ENCODE measurements at places on chromosomes 1 and 21. TPM values are rescaled to one million over a fixed set of nuclear protein-coding genes. Genes with fewer than 3 reads are reported as not detected.

The B3GALT5 gene
- 0.18 TPM for total RNA-seq

The LCE1B gene
- not detected for total RNA-seq

The TINAGL1 gene
- total RNA-seq: 0.56 TPM

The GBP7 gene
- not detected for total RNA-seq

The TENT5C gene
- total RNA-seq: 5.3 TPM

The ILDR2 gene
- under 0.01 TPM for total RNA-seq

The FAM72B gene
- 1.6 TPM for total RNA-seq

The AQP10 gene
- not detected for total RNA-seq

The GNG4 gene
- 0.28 TPM for total RNA-seq

The CTNNBIP1 gene
- total RNA-seq: 24.7 TPM

GRCh38 chr1:211932231-211932932 is 101.8 kb upstream of the LPGAT1 start:
- DNase-seq: no peak

- no peak for DNase-seq
Observed at GRCh38 chr1:234188454-234188792, 184.8 kb upstream of the COA6 start.

GRCh38 chr21:44716984-44717383 is 5.6 kb upstream of the TSPEAR start:
- no peak for DNase-seq

DNA sequence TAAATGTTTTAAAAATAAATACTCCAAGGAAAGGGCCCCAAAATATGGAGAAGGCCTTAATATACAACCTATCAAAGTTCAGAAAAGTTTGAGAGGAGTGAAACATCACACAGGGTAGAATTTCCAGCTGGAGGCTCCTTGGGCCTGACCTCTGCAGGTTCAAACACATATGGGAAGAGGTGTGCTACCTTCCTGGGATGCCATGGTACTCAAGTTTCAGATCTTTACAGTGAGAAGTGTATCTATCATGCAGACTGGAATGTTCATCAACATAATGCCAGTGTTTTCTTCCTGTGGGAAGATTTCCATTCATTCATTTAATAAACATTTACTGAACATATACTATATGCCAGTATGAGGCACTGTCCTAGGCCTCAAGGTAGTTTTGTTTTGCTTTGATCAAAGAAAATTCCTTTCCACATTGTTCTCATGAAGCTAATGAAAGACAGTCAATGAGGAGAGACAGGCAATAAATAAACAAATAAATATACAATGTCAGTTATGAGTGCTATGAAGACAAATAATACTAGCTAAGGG is 14.6 kb upstream of the ADAR start:
- DNase-seq: no peak

DNA sequence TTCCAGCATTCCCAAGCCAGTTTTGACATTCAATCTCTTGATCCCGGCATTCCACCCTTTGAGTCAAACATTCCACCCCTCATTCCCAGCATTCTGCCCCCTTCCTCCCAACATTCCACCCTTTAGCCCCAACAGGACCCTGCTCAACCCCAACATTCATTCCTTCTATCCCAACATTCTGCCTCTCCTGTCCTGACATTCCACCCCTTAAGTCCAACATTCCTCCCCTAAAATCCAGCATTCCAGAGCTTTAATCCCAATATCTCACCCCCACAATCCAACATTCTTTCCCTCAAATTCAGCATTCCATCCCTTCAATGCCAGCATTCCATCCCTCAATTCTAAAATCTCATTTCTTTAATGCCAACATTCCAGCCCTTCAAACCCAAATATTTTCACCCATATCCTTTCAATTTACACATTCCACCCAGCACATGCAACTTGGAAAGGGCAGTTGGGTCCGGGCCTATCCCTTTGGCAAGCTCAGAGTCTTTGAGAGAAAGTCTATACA is 22.9 kb downstream of the DDX20 start:
- DNase-seq: no peak

GRCh38 chr1:20366463-20367115 is 75.9 kb downstream of the VWA5B1 start:
- no peak for DNase-seq

- DNase-seq: no peak
Observed at GRCh38 chr1:179823693-179824092, 53.9 kb downstream of the TOR1AIP2 start.

Data from IMR-90 (cell line).